ENCODE measurements at places on chromosomes 12 and 14. TPM values are rescaled to one million over a fixed set of nuclear protein-coding genes. Genes with fewer than 3 reads are reported as not detected.

- DNase-seq = no peak
- no peaks in the 10 kb centered on the region for H3K27me3 ChIP-seq
- H3K4me3 ChIP-seq = no peak overlapping the region
- H3K36me3 ChIP-seq = no peaks in the 10 kb centered on the region
- H3K4me1 ChIP-seq = no peaks in the 10 kb centered on the region
- H3K27ac ChIP-seq = no peak overlapping the region
Measured at GRCh38 chr12:91241756-91242155, 59.1 kb upstream of the DCN start.

DNA sequence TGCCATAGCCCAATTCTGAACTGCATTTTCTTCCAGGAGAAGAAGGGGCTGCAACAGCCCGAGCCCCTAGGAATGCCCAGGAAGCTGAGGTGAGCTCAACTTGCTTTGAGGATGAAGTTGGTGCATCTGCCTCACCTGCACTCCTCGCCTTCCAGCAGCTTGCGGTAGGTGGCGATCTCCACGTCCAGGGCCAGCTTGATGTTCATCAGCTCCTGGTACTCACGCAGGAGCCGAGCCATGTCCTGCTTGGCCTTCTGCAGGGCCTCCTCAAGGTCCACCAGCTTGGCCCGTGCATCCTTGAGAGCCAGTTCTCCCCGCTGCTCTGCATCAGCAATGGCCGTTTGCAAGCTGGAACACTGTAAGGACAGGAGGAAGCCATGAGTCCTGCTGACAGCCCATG lies 6.0 kb downstream of the KRT75 start:
- no peaks in the 10 kb centered on the region for H3K36me3 ChIP-seq
- peaks cover 2% of the 10 kb centered on the region for H3K27me3 ChIP-seq
- H3K27ac ChIP-seq = no peak overlapping the region
- DNase-seq = no peak
- H3K4me1 ChIP-seq = no peaks in the 10 kb centered on the region

- peaks cover 9% of the 10 kb centered on the region for H3K4me1 ChIP-seq
- no peak overlapping the region for H3K4me3 ChIP-seq
- no peaks in the 10 kb centered on the region for H3K36me3 ChIP-seq
- no peaks in the 10 kb centered on the region for H3K27me3 ChIP-seq
- H3K27ac ChIP-seq = no peak overlapping the region
- no peak for DNase-seq
Measured at GRCh38 chr14:75495882-75496281, 26.4 kb upstream of the BATF start.

DNA sequence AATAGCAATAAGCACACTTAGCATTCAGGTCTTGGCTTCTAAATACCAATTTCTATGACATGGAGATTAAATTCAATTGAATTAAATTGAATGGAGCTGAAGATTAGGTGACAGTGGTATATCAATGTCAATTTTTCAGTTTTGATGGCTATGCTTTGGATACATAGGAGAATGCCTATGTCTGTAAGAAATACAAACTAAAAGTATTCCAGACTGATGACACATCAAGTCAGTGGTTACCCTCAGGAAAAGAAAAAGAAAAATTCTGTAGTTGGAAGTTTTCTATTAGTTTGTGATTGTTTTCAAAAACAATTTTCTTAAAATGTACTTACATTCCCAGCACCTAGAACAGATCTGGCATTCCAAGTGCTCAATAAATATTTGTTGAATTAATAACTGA lies 4.9 kb upstream of the DCAF4 start:
- no peak for DNase-seq
- peaks cover 10% of the 10 kb centered on the region for H3K27me3 ChIP-seq
- H3K27ac ChIP-seq = no peak overlapping the region
- H3K4me3 ChIP-seq = no peak overlapping the region

DNA sequence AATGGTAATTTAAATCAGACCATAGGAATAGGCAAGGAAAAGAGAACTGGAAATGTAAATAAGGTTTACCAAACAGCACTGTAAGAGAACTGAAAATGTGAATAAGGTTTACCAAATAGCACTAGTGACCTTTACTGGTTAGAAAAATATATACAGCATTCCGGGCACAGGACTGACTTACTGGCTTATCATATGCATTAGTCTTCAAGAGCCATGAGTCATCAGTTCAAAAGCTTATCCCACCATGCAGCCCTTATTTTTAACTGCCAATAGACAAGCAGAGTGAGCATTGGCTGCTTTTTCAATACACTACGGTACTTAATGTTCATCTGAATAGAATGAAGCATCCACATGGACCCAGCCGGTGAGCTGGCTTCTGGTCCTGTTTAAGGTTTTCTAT lies 13.0 kb upstream of the NELL2 start:
- H3K27ac ChIP-seq = no peak overlapping the region
- no peaks in the 10 kb centered on the region for H3K4me1 ChIP-seq
- no peak for DNase-seq

DNA sequence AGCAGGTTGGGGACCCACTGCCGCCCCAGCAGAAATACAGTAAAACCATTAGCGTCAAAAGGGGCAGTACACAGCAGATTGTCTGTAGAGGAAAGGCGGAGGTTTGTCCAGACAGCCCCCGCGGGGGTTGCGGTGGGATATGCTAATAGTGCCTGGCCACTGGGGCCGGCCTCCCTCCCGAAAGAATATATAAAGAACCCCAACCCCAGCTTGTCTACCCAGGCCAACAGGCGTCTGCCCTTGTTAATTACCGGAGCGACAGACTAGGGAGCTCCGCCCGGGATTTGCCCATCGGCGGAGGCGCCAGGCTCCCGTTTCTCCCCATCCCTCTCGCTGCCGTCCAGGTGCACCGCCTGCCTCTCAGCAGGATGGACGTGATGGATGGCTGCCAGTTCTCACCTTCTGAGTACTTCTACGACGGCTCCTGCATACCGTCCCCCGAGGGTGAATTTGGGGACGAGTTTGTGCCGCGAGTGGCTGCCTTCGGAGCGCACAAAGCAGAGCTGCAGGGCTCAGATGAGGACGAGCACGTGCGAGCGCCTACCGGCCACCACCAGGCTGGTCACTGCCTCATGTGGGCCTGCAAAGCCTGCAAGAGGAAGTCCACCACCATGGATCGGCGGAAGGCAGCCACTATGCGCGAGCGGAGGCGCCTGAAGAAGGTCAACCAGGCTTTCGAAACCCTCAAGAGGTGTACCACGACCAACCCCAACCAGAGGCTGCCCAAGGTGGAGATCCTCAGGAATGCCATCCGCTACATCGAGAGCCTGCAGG lies at the start of gene MYF5:
Gene MYF5 (plus strand): TSS at position 217 of the 774 bp plus-strand sequence. CDS start 152 bp downstream, at position 369.
- no peaks in the 10 kb centered on the region for H3K27me3 ChIP-seq
- no peaks in the 10 kb centered on the region for H3K4me1 ChIP-seq
- no peak for DNase-seq

DNA sequence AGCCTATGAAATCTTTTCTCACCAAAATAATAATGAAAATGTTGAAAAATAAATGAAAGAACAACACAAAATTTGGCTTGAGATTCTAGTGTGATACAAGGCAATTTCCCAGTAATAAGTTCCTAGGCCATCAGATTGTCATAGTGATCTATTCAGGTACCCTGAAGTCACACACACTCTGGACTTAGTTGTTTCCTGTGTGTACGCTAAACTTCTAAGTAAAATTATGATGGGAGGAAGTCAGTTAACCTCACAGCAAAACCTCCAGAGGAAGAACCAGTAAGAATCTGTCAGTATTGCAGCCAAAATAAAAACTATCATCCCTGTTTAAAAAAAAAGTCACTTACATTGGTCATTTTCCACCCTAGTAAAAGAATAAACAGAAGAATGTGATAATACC lies 81.9 kb downstream of the DBX2 start:
- H3K4me3 ChIP-seq = no peak overlapping the region
- no peaks in the 10 kb centered on the region for H3K4me1 ChIP-seq
- no peak overlapping the region for H3K27ac ChIP-seq
- DNase-seq = no peak

DNA sequence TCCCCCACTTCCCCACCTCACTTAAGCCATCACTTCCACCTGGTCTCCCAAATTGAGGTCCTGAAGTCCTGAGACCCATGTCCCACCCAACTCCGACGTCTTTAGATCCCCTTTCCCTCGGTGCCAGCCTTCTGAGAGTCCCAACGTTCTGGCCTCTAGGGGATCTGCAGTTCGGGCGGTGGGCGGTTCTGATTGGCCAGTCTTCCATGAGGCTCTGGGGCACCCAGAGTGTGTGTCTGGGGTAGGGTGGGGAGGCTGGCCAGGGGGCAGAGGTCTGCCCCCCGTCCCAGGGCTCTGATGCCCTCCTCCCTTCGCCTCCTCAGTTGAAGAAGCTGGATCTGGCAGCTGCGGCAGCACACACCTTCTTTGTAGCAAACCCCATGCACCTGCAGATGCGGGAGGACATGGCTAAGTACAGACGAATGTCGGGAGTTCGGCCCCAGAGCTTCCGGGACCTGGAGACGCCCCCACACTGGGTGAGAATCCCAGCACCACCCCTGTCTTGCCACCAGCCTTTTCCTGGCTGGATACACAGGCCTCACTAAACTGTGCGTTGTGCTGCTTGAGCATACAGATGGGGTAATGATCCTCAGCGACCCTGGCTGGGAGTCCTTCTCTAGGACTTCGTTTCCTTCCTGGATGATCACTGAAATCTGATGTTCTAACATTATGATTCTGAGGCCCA lies 1.5 kb downstream of the P3H3 start:
- no peak overlapping the region for H3K27ac ChIP-seq
- peaks cover 43% of the 10 kb centered on the region for H3K27me3 ChIP-seq
- peaks cover 22% of the 10 kb centered on the region for H3K4me1 ChIP-seq
- DNase-seq = no peak
- no peaks in the 10 kb centered on the region for H3K36me3 ChIP-seq

DNA sequence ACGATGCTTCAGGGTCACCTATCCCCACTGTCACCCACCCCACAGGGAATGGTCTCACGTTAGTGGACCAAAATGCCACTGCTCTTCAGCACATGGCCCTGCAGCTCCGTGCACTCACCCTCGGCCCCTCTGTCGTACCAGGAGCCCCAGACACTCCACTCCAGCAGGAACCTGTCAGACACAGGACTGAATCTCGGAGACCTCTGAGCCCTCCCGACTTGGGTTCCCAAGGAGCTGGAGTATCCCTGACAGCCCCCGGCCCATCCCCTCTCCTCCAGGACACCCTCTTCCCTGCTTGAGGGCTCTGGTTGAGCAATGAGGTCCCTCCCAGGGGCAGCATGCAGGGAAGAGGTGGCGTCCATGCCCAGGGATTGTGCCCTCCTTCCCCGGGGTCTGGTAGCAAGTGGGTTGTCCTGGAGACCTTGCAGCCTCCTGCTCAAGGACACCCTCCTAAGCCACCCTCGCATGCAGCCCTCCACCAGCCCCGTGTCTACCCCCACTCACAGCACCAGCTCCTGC lies 20.4 kb upstream of the LRTM2 start:
- peaks cover 28% of the 10 kb centered on the region for H3K4me1 ChIP-seq
- no peak overlapping the region for H3K27ac ChIP-seq
- no peak for DNase-seq
- H3K36me3 ChIP-seq = no peaks in the 10 kb centered on the region

- DNase-seq = peak; percentile 70
- no peaks in the 10 kb centered on the region for H3K36me3 ChIP-seq
Measured at GRCh38 chr14:105203057-105203531, 22.0 kb upstream of the NUDT14 start.

DNA sequence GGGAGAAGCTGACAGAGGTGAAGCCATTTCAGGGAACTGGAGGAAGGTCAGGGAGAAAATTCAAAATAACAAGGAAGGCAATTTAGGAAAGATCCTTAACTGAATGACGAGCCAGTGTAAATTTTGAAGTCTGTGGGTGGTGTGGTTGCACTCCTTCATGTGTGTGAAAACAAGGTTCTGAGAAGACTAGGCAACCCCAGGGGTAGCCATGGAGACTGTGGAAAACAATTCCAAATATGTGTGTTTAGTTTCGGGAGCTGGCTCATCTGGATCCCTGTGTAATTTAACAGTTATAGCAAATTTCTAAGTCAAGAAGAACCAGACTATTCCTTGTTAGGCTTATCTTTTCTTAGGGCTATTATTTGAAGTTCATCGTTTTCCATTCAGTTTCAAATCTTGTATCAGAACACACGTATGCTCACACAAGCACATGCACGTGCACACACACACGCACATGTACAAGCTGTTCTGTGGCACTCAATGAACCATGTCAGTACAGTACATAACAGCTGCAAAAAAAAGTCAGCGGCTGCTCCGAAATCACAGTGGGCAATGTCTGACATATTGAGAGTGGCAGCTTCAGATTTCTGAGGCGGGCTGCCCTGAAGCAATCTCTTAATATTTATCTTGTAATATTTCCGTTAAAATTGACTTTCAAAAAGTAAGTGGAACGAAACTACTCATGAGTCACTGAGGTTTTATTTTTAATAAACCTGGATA lies 411.2 kb downstream of the AEBP2 start:
- H3K4me3 ChIP-seq = no peak overlapping the region
- no peaks in the 10 kb centered on the region for H3K4me1 ChIP-seq
- no peaks in the 10 kb centered on the region for H3K27me3 ChIP-seq
- no peak for DNase-seq
- H3K27ac ChIP-seq = no peak overlapping the region

GRCh38 chr12:65965358-65965757 lies 141.1 kb downstream of the HMGA2 start:
- DNase-seq = no peak
- H3K36me3 ChIP-seq = no peaks in the 10 kb centered on the region
- no peak overlapping the region for H3K4me3 ChIP-seq
- no peak overlapping the region for H3K27ac ChIP-seq
- no peaks in the 10 kb centered on the region for H3K4me1 ChIP-seq

GRCh38 chr12:106329231-106329982 lies 26.9 kb downstream of the TCP11L2 start:
- H3K27me3 ChIP-seq = no peaks in the 10 kb centered on the region
- DNase-seq = no peak
- no peaks in the 10 kb centered on the region for H3K4me1 ChIP-seq

- DNase-seq = no peak
- no peaks in the 10 kb centered on the region for H3K4me1 ChIP-seq
- H3K27me3 ChIP-seq = no peaks in the 10 kb centered on the region
- no peak overlapping the region for H3K4me3 ChIP-seq
- H3K36me3 ChIP-seq = no peaks in the 10 kb centered on the region
Measured at GRCh38 chr12:12449533-12450025, 92.7 kb downstream of the BORCS5 start.

GRCh38 chr12:105464406-105464805 lies 133.9 kb downstream of the C12orf75 start:
- no peak overlapping the region for H3K27ac ChIP-seq
- no peaks in the 10 kb centered on the region for H3K36me3 ChIP-seq
- H3K4me1 ChIP-seq = no peaks in the 10 kb centered on the region
- H3K27me3 ChIP-seq = peaks cover 4% of the 10 kb centered on the region

- DNase-seq = no peak
- no peaks in the 10 kb centered on the region for H3K27me3 ChIP-seq
- no peak overlapping the region for H3K4me3 ChIP-seq
- no peaks in the 10 kb centered on the region for H3K36me3 ChIP-seq
- no peak overlapping the region for H3K27ac ChIP-seq
- no peaks in the 10 kb centered on the region for H3K4me1 ChIP-seq
Measured at GRCh38 chr12:13377698-13378097, 181.2 kb downstream of the EMP1 start.

GRCh38 chr12:49296034-49296835 lies 1.3 kb downstream of the PRPH start:
- no peak overlapping the region for H3K4me3 ChIP-seq
- peaks cover 18% of the 10 kb centered on the region for H3K4me1 ChIP-seq
- peak; percentile 81 for DNase-seq
- no peaks in the 10 kb centered on the region for H3K36me3 ChIP-seq

CNTN1 gene
- not detected for total RNA-seq

IL26 gene
- total RNA-seq = not detected

CNOT2 gene
- total RNA-seq = 178 TPM

OASL gene
- total RNA-seq = 7.5 TPM

SPPL3 gene
- total RNA-seq = 40.2 TPM

TRIM9 gene
- total RNA-seq = 0.35 TPM

CLEC1A gene
- not detected for total RNA-seq

KRT71 gene
- not detected for total RNA-seq

SAMD4A gene
- total RNA-seq = 1.6 TPM

SUSD6 gene
- total RNA-seq = 140 TPM

PRIMA1 gene
- not detected for total RNA-seq

TMEM119 gene
- 0.70 TPM for total RNA-seq

All from natural killer cell (primary cell).